Mucosa of descending colon (tissue), 3 donors: ENCODE measurements at places on chromosomes 16 and 17. TPM values are rescaled to one million over a fixed set of nuclear protein-coding genes. Genes with fewer than 3 reads are reported as not detected.

DNA sequence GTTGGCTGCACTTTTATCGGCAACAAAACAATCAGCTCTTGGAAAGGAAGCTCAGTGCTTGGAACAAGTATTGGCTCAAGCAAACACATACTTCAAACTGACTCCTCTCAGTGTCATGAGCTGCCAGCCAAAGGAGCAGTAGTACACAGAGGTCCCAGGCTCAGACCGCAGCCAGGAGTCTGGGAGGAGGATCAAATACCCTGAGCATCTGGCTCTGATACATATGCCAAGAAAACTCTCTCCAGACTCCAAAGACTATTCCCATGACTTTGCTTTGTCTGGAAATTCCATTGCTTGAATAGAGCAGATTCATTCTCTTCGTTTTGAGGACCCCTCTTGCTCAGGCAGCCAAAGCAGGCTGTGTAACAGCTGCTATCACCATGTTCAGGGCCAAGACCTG is 501.6 kb upstream of the PSMD7 start:
- DNase-seq, result no peak

DNA sequence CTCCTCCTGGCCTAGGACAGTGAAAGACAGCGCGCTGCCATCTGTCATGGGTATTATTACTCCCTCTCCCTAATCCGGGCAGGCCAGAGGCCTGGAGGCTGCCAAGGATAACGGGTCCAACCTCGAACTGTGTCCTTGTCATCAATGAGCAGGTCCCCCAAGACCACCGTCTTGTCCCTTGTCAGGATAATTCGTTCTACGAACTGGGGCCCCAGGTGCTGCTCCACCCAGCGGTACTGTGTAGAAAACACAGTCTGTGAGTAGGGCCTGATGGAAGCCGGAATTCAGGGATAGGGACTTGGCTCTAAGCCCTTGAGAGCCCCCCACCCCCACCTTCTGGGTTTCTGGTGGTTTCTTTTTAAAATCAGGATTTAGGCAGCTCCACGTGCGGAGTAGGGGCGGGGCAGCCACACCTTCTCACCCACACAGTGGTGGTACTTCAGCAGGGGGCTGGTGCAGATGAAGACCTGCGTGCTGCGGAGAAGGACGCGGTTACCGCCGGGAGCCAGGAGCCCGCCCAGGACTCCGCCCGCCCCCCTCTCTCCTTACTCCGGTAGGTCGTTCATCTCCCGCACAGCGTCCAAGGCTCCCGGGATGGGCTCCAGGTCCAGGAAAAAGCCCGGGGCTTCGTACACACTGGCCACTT is 787 bp downstream of the NT5C start:
- peak; percentile 65 for DNase-seq

- DNase-seq, result no peak
Observed at GRCh38 chr16:70494777-70495176, 28.6 kb downstream of the COG4 start.

DNA sequence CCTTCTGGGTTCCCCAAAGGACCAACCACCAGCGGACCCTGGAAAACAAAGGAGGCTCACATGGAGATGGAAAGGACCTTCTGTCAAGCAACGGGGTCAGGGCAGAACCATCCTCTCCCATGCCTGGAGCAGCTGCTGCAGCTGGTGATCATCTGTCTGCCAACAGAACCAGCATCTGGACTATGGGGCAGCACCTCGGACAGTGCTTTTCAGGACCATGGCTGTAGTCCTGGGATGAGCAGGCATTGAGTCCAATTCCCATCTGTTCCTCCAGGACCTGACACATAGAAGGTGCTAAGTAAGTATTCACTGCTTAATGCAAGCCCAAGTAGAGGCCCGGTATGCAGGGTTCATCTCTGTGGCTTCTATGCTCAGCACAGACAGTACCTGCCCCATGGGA is 304.7 kb downstream of the XYLT1 start:
- no peak for DNase-seq

- DNase-seq, result no peak
Observed at GRCh38 chr17:17713839-17714238, 32.6 kb downstream of the RAI1 start.

- DNase-seq, result no peak
Observed at GRCh38 chr17:17954079-17954478, 18.1 kb downstream of the TOM1L2 start.

DNA sequence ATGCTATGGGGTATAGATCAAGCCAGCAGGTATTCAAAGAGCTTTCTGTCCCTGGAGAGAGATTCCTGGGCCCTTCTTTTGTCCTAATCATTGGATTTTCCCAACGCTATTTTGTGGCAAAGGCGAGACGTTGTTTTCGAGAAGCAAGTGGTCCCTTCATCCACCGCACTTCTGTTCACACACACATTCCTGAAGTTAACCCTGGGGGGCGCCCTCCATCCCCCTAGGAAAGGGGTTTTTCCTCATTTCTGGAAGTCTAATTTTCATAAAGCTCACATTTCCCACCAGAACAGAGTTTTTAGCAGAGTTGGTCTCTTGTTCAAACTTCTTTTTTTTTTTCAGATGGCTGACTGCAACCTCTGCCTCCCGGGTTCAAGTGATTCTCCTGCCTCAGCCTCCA is 11.9 kb downstream of the SCGB1C2 start:
- DNase-seq, result no peak

DNA sequence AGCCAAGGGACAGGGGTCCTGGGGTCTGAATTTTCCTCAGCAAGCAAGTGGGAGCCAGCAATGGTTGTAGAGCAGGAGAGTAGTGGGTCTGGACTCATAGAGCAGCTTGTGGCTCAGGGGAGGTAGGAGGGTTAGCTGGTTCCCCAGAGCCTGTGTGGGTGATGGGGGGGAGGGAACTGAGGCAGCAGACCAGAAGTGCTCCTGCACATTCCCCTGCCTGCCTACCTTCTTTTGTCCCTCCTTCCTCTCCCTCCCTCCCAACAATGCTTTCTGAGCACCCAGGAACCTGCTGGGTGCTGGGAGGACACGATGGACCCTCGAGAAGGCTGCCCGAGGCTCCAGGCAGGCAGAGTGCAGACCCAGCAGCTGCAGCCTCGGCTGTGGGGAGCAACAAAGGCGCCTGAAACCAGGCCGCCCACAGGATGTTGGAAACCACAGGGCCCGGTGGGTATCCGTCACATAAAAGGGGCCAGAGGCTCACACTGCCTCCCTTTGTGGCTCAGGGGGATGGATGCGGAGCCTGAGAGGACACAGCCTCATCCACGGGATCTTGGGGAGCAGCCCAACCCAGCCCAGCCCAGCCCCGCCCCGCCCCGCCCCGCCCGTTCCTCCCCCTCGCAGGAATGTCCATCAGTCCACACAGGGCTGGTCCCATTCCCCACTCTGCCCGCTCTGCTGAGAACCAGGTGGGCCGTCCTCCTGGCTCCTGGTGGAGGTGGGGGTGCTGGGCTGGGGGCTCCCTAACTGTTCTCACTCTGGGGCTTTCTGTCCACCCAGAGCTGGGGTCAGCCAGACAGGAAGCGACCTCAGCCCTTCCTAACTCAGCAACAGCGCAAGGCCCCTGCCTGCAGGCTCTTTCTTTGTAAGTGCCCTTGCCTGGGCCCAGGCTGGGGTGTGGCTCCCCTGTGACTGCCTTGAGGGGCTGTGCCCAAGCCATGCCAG is 1.7 kb upstream of the NLRC3 start:
- peak; percentile 80 for DNase-seq

GRCh38 chr17:64331931-64332493 is 58.6 kb downstream of the PECAM1 start:
- DNase-seq, result no peak

- DNase-seq, result no peak
Observed at GRCh38 chr16:7839568-7839967, 506.9 kb downstream of the RBFOX1 start.

- DNase-seq, result no peak
Observed at GRCh38 chr16:9251026-9251425, 159.6 kb downstream of the HAPSTR1 start.

DNA sequence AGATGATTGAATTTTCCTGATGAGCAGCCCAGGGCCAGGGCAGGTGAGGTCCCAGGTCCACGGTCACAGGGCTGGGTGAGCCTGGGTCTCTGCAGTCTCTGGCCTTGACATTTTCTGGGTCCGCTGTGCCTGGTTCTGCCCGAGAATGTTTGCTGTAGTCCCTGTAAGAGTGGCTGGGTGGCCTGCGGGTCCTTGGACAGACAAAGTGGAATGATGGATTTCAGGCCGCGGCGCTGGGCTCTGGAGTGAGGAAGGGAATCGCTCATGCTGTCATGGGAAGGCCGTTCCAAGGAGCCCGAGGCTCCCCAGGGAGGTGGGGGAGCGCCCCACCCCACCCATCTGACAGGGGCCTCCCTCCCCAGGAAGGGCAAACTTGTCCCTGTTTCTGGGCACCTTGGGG is 153.5 kb upstream of the CIBAR2 start:
- no peak for DNase-seq

GRCh38 chr17:8459107-8459506 is 23.4 kb downstream of the NDEL1 start:
- DNase-seq, result no peak

- no peak for DNase-seq
Observed at GRCh38 chr17:17243163-17243562, 6.2 kb upstream of the FLCN start.

NPW gene
- 0.60 TPM for total RNA-seq

CSH1 gene
- not detected for total RNA-seq

PIRT gene
- total RNA-seq, result 7.6 TPM

PRCD gene
- total RNA-seq, result 1.0 TPM

PPY gene
- total RNA-seq, result not detected

MYH2 gene
- not detected for total RNA-seq

PPM1E gene
- total RNA-seq, result not detected
